HTR-8/SVneo (cell line): ENCODE measurements at places on chromosomes 2 and 18.

- DNase-seq: no peak
These were observed 12.1 kb downstream of the ITGA6 start for GRCh38 chr2:172439509-172439860.

DNA sequence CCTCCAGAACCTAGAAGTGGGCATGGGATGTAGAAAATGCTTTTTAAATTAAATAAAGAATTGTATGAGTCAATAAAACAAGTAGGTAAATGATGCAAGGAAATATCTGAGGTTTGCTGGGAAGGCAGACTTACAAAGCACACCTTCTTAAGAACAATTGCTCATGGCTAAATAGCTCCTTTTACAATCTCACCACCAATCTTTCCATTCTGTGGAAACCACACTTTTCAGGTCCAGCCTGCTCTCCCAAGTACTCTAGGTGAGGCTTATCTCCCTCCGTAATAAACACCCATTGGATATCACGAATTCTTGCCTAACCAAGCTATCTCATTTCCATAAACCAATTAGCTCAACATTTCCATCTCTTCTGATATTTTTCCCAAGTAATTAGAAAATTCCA is 91.5 kb upstream of the SLC8A1 start:
- DNase-seq: no peak

GRCh38 chr2:239720361-239721360 is 304.5 kb downstream of the NDUFA10 start:
- no peak for DNase-seq

GRCh38 chr2:109458512-109458911 is 155.3 kb downstream of the SEPTIN10 start:
- no peak for DNase-seq

DNA sequence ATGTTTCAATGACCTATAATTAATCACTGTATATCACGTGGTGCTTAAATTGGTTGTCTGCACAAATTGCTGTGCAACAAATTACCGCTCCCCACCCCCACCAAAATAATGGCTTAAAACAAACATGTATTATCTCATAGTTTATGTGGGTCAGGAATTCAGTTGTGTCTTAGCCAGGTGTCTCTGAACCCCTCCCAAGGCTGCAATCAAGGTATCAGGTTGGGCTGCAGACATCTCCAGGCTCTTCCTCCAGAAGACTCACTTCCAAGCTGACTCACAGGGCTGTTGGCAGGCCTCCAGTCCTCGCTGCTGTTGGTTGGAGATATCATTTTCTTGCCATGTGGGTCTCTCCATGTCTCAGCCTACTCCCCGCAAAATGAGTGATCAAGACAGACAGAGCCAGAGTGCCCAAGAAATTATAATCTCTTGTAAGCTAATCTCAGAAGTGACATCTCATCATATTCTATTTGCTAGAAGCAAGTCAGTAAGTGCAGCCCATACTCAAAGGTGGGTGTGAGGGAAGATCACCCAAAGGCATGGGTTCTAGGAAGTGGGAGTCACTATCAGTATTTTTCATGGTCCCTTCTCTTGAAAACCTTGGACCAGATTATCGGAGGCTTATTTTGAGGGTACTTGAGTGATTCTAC is 38.4 kb downstream of the SPC25 start:
- DNase-seq: peak; percentile 41

DNA sequence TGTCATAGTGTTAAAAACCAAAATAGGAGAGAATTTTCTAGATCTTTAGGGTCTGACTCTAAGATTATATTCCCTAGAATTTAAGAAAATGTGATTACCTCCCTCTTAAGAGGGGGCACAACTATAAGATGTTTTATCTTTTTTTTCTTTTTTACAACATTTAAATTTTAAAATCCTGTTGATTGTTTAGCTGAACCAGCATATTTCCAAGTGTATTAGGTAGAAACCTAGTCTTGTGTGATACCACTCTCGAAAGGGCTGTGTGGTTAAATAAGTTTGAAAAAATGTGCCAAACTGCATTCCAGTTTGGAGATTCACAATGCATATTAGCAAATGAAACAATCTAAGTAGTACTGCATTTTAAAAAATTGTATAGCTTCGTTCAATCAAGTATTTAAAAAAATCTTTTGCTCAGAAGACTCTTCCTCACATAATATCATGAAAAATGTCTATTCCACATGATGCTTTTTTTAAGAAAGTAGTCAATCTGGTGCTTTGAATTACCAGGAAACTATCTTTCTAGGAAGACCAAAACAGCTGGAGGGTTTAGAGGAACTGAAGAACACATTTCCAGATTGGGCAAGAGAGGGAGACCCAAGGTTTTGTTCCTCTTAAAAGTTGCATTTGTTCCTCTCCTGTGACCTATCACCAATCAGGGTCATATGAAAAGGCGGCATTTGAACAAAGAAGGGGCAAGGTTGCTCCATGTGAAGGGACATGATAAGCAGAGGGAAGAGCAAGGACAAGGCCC is 98.8 kb downstream of the DPP4 start:
- DNase-seq: no peak

DNA sequence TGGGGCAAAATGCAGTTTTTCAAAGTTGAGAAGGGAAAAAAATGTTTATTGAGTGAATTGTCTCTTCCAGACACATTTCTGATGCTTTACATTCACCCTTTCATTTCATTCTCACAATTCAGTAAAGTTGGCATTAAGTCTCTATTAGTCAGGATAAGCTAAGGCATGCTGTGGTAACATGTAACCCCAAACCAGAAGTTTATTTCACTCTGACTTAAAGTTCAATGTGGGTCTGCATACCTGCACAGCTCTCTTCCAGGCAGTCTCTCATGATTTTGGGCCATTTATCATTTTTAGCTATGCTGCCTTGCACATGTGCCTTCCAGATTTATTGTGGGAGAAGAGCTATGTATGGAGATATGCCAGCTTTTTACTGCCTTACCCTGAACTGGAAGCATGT is 48.0 kb downstream of the DDX18 start:
- DNase-seq: no peak

GRCh38 chr2:239522002-239522739 is 121.4 kb upstream of the HDAC4 start:
- no peak for DNase-seq

GRCh38 chr18:52577795-52578194 is 237.8 kb downstream of the DCC start:
- no peak for DNase-seq

DNA sequence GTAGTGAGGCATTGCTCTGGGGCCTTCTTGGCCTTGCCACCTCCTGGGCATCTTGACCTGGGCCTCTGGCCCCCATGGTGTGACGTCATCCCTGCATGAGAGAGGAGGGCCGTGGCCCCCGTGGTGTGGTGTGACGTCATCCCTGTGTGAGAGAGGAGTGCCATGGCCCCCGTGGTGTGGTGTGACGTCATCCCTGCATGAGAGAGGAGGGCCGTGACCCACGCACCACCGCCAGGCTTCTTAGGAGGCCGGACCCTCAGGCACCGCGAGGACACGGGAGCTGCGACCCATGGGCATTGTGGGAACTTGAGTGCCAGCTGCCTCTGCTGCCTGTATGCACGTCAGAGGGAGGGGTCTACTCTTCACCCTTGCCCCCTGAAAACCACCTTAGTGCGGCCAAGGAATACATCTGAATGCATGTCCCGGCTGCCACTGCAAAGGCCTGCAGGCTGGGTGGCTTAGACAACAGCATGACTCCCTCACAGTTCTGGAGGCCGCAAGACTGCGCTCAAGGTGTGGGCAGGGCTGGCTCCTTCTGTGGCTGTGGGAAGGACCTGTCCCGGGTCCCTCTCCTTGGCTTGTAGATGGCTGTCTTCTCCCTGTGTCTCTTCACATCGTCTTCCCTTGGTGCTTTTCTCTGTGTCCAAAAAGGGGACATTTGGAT is 20.8 kb upstream of the OTOS start:
- no peak for DNase-seq

DNA sequence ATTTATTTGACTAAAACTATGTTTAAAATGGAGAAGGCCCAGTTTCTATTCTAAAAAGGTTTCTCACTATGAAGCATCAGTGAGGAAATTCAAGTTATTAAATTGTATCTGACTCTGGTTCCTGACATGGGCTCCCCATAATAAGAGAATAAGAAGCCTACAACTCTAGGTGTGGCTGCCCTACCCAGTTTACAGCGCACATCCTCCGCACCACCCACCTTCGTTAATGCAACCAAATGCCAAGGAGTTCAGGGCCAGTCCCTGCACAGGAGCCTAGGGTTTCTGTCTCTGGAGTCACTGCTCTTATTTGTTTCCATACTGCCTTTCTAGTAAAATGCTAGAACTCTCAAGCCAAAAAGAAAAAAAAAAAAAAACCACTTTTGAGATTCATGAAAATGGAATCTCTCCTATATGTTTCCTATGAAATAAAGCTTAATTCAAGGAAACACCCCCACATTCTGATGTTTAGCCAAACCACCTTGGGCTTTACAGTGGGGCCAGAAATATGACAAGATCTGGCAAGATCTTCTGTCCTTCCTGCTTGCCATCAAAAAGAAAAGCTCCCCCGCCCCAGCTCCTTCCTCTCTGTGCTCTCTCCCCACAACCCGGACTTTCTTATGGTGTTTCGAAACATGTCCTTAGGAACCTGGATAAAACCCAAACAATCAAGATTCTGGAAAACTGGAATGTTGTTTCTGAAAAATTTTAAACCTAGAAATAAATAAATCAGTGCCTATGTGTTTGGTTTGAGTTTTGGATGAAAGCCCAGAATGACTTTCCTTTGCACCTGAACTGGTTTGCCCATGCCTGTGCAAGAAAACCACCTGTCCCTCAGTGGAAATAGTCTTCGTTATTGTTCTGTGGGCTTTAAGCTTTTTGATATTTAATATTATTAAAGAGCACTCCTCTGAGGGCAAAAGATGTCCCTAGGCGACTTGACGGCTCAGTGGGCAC is 136.7 kb downstream of the SP3 start:
- no peak for DNase-seq

DNA sequence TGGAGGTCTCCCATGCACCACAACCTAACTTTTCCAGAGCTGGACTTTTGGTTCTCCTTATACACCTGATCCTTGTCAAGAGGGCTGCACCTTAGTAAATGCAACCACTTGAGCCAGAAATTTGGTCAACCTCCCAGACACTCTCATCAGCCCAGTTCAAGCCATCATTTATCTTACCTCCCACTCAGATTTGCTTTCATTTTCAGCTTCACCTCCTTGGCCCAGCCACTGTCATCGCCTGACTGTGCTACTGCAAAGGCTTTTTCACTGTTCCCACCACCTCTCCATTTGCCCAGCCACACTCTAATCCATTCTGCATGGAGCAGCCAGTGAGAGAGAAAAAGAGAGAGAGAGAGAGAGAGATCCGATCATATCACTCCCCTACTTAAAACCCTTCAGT is 112.4 kb upstream of the DDX18 start:
- DNase-seq: no peak

- DNase-seq: no peak
These were observed 7.1 kb downstream of the RNF144A start for GRCh38 chr2:6924101-6924923.

DNA sequence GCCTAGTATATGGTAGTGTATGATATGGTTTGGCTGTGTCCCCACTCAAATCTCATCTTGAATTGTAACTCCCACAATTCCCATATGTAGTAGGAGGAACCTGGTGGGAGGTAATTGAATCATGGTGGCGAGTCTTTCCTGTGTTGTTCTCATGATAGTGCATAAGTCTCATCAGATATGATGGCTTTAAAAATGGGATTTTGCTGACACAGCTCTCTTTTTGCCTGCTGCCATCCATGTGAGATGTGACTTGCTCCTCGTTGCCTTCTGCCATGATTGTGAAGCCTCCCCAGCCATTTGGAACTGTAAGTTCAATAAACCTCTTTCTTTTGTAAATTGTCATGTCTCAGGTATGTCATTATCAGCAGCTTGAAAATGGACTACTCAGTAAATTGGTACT is 9.5 kb upstream of the SCN1A start:
- DNase-seq: no peak

GRCh38 chr2:96261328-96262003 is 4.3 kb downstream of the TMEM127 start:
- DNase-seq: no peak

- DNase-seq: peak; percentile 90
These were observed 94.4 kb upstream of the ASAP2 start for GRCh38 chr2:9112079-9112721.

GRCh38 chr18:58213440-58213839 is 169.4 kb downstream of the NEDD4L start:
- DNase-seq: no peak

DNA sequence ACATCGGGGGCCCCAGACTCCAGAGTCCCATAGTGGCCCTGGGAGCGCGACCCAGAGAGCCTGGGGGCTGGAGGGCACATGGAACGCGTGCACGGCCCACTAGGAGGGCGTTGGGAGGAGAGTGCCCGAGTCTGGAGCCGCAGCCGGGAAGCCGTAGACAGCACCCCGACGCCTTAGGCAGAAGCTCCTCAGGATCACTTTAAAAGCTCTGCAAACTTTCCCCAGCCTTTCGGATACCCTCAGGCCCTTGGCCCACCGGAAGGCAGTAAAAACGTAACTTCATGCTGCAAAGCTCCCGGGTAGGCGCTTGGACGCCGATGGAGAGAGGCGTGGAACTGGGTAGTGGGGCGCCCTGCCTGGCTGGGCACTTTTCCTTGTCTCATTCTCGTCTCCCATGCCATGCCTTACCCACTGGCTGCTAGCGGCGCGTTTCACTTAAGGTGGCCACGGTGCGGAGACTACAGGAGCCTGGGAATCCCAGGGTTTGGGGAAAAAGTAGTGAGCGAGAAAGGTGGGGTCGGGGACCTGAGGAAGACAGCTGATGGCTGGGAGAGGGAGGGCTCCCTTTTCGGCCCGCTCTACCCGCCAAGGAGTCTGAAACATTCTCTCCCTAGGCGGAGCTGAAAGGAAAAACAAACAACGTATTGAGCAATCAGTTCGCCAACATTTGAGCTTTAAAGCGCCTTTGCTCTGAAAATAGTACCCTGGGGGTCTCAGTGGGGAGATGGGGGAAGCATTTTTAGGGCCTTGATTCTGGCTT is 141.8 kb downstream of the MEIS1 start:
- peak; percentile 27 for DNase-seq

DNA sequence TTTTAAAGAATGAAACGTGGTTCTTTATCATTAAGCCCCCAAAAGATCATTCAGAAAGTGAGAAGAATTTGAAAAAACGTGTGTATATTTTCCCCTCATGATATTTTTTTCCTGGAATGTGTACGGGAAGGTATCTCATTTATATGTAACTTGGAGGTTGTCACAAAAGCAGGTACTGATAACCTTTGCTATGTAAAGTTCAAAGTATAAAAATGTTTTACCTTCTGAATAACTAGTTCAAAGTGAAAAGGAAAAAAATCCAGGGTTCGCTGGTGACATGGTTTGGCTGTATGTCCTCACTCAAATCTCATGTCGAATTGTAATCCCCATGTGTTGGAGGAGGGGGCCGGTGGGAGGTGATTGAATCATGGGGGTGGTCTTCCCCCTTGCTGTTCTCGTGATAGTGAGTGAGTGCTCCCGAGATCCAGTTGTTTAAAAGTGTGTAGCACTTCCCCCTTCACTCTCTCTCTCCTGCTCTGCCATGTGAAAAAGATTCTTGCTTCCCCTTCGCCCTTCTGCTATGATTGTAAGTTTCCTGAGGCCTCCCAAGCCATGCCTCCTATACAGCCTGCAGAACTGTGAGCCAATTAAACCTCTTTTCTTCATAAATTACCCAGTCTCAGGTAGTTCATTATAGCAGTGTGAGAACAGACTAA is 144.2 kb downstream of the DCDC2C start:
- no peak for DNase-seq
